ENCODE measurements at places on chromosomes 13 and 19. TPM values are rescaled to one million over a fixed set of nuclear protein-coding genes. Genes with fewer than 3 reads are reported as not detected.

- H3K27me3 ChIP-seq = peaks cover 34% of the 10 kb centered on the region
- no peak overlapping the region for H3K27ac ChIP-seq
- H3K4me1 ChIP-seq = peaks cover 9% of the 10 kb centered on the region
- no peak overlapping the region for H3K4me3 ChIP-seq
These were observed 663 bp upstream of the SMAD9 start for GRCh38 chr13:36920616-36921185.

- no peak overlapping the region for H3K27ac ChIP-seq
- H3K27me3 ChIP-seq = no peaks in the 10 kb centered on the region
These were observed 168.0 kb downstream of the EFNB2 start for GRCh38 chr13:106367361-106367971.

DNA sequence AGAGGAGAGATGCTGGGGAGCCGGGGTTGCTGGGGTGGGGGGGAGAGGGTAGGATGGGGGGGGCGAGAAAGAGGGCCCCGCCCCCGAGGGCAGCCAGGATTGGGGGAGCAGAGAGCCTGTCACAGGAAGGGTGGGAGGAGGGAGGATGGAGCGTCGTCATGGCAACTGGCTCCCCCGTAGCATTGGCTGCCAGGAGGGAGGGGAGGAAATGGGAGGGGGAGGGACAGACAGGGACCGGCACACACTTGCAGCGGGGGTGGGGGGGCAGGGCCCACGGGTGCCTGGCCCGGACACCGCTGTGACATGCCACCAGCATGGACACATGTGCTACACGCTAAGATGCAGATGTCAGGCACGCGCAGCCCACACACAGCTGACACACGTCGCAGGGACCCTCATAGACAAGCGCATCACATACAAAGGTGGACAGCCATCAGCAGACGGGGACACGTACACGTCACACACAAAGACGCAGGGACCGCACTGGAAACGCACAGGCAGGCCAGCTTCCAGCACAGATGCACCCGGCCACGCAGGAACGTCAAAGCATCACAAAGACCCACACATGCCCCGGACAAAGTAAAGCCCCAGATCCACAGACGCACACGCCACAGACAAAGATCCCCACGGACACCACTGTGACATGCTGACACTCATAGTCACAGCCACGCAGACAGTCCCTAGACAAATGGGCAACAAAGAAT lies at the start of gene LMTK3:
Gene LMTK3 (minus strand): TSS at position 36 of the 704 bp plus-strand sequence. CDS start 259 bp downstream, outside the sequence.
- DNase-seq = peak; percentile 75
- H3K4me3 ChIP-seq = no peak within 1 kb of the TSS
- no peaks in the 10 kb centered on the region for H3K36me3 ChIP-seq
- peaks cover 7% of the 10 kb centered on the region for H3K27me3 ChIP-seq
- no peak within 1 kb of the TSS for H3K27ac ChIP-seq
- peaks cover 43% of the 10 kb centered on the region for H3K4me1 ChIP-seq

- H3K4me1 ChIP-seq = no peaks in the 10 kb centered on the region
- no peak overlapping the region for H3K27ac ChIP-seq
- H3K27me3 ChIP-seq = no peaks in the 10 kb centered on the region
- no peaks in the 10 kb centered on the region for H3K36me3 ChIP-seq
These were observed 219.9 kb upstream of the IRS2 start for GRCh38 chr13:110006304-110006703.

- H3K4me3 ChIP-seq = no peak overlapping the region
- H3K27me3 ChIP-seq = no peaks in the 10 kb centered on the region
- H3K4me1 ChIP-seq = peaks cover 65% of the 10 kb centered on the region
- H3K27ac ChIP-seq = no peak overlapping the region
These were observed 15.0 kb upstream of the SLC35E1 start for GRCh38 chr19:16586991-16587832.

DNA sequence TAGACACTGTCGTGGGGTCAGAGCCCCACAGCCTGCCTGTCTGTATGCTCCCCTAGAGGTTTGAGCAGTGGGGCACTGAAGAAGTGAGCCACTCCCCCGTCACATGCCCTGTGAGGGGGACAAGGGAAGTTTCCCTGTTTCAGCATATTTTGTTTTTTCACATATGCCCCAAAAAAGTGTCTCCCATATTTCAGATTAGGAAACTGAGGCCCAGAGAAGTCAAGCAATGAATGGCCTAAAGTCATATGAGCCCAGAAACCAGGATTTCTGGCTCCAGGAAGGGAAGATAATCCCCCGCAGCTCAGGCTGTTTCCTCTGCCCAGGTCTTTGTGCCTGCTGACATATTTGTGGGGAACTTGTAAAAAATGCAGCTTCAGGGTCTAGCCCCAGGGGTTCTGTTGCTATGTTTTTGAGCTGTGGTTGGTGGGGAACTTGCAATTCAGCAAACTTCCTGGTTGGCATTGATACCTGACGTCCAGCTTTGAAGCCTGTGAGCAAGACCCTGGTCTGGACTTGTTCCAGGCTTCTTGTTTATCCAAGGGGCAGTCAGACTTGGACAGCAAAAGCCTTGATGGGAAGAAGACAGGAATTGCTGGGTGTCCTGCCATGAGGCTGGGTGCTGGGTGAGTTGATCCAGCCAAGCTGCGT lies 9.5 kb downstream of the RASL11A start:
- H3K4me1 ChIP-seq = no peaks in the 10 kb centered on the region
- no peak for DNase-seq
- H3K27me3 ChIP-seq = peaks cover 15% of the 10 kb centered on the region
- H3K4me3 ChIP-seq = no peak overlapping the region

GRCh38 chr19:12952488-12953137 lies 4.4 kb downstream of the GADD45GIP1 start:
- H3K4me3 ChIP-seq = no peak overlapping the region
- H3K27ac ChIP-seq = peak overlapping the region; percentile 29
- peaks cover 55% of the 10 kb centered on the region for H3K4me1 ChIP-seq
- no peaks in the 10 kb centered on the region for H3K27me3 ChIP-seq
- peak; percentile 13 for DNase-seq
- H3K36me3 ChIP-seq = peaks cover 78% of the 10 kb centered on the region

- no peak for DNase-seq
- no peak overlapping the region for H3K27ac ChIP-seq
- H3K36me3 ChIP-seq = no peaks in the 10 kb centered on the region
- H3K4me3 ChIP-seq = no peak overlapping the region
These were observed 351.2 kb upstream of the ARGLU1 start for GRCh38 chr13:106919133-106919532.

TNPO2 gene
- 107 TPM for total RNA-seq

ZNF737 gene
- total RNA-seq = 0.09 TPM

DNA sequence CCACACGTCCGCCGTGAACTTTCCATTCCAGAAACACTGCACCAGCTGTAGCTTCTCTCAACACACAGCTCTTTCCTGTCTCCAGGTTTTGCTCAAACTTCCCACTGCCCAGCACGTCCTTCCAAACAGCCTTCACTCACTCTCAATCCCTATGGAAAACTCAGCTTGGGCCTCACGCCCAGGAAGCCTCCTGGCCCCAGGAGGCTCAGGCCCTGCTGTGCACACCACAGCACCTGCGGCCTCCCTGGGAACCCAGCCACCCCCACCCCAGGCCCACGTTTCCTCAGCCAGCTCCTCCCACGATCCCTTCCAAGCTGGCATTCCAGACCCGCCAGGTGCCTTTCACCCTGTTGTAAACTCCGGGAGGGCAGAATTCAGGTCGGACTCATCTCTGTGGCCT lies 35.2 kb downstream of the C13orf46 start:
- no peak overlapping the region for H3K4me3 ChIP-seq
- peaks cover 43% of the 10 kb centered on the region for H3K27me3 ChIP-seq
- H3K4me1 ChIP-seq = no peaks in the 10 kb centered on the region
- DNase-seq = no peak
- H3K27ac ChIP-seq = no peak overlapping the region

DNA sequence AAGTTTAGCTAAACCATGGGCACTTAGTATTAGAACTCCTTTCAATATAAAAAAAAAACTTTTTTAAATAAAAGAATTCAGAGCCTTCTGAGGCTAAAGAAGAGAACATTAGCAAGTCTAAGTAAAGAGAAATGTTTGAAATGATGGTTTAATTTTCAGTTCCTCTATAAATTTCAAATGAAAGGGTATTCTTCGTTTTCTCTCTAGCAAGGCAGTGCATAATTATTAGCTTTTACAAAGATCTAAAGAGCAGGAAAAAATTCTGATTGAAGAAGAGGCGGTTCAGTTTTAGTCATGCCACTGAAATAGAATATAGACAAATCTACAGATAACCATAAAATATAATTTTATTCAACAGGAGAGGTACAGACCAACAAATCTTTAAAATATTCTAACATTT lies 18.0 kb downstream of the SUCLA2 start:
- DNase-seq = no peak
- H3K27ac ChIP-seq = no peak overlapping the region
- peaks cover 22% of the 10 kb centered on the region for H3K36me3 ChIP-seq
- no peaks in the 10 kb centered on the region for H3K4me1 ChIP-seq

DNA sequence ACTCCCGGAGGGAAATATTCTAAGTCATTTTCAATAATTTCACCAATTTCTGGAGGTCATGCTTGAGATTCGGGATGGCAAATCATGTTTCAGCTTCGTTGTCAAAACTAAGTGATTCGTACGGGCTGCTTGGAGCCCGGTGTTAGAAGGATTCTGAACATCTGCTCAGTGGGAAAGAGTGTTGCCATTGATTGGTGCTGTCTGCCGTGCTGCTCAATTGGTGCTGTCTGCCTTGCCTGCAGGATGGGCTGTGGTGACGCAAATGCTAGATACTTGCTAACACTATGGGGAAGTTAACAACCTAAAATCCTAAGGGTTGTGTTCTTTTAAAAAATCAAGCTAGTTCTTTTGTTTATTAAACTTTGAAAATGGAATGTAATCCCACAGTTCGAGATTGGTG lies 17.3 kb upstream of the CACNG8 start:
- peaks cover 26% of the 10 kb centered on the region for H3K27me3 ChIP-seq
- peak; percentile 14 for DNase-seq
- H3K4me1 ChIP-seq = no peaks in the 10 kb centered on the region
- H3K4me3 ChIP-seq = no peak overlapping the region

RAB3A gene
- 3.7 TPM for total RNA-seq

GRCh38 chr13:48161530-48162179 lies 66.8 kb upstream of the MED4 start:
- no peaks in the 10 kb centered on the region for H3K36me3 ChIP-seq
- H3K4me1 ChIP-seq = no peaks in the 10 kb centered on the region
- DNase-seq = no peak
- H3K4me3 ChIP-seq = no peak overlapping the region
- H3K27ac ChIP-seq = peak overlapping the region; percentile 63
- no peaks in the 10 kb centered on the region for H3K27me3 ChIP-seq

Measured in K562 (cell line).